ENCODE measurements at places on chromosomes 3 and 15.
A peak's percentile ranks its signal among the peaks of the same experiment; 100 is the strongest.

DNA sequence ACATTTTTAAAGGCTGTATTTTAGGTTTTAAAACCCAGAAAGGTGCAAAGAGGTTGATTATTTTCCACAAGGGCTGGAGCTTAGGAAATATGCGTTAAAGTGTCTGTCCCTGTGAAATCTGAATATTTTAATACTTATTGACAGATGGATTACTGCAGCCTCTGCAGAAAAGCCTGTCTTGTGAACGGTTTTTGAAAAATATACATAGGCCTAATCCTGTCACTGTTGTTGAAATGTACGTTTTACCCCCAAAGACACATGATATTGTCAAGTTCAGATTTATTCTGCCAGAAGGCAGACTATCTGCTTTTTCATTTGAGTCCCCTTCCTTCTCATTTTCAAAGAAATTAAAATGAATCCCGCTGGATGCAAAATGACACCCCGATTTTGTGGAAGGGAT lies 2.2 kb upstream of the BCL6 start:
- H3K4me1 ChIP-seq, result peaks cover 11% of the 10 kb centered on the region
- no peak overlapping the region for H3K4me3 ChIP-seq
- H3K36me3 ChIP-seq, result no peaks in the 10 kb centered on the region
- H3K27ac ChIP-seq, result no peak overlapping the region
- DNase-seq, result no peak

DNA sequence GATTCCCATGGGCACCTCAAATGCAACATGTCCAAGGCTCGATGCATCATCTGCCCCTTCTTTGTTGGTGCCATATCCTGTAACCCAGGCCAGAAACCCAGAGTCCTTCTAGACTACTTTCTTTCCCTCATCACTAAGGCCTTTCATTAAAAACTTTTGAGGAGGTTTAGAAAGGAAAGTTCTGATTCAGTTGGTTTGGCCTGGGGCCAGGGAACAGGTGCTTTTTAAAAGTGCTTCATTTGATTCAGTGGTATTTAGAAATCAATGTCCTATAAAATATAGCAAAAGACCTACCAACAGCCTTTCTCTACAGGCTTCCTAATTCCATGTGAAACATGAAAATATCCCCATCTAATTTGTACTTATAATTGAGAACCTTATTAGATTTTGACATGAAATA lies 341.9 kb upstream of the RORA start:
- no peaks in the 10 kb centered on the region for H3K27me3 ChIP-seq
- no peak overlapping the region for H3K27ac ChIP-seq
- no peak for DNase-seq
- no peaks in the 10 kb centered on the region for H3K36me3 ChIP-seq

DNA sequence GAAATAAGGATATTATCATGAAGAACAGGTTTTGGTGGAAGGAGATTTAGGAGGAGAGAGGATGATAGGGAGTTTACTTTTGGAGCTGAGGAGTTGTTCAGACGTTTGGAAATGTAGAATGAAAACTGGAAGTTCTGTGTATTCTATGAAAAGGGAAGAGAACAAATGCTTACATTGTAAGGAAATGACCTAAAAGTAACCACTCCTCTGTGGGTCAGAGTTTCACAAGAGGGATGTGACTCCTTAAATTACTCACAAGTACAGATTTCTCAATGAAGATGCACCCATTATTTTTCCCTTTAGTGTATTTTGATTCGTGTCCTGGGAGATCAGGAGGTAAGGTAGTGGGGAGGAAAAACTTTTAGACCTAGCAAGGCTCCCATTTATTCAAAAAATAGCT lies 4.0 kb downstream of the RNF13 start:
- H3K4me1 ChIP-seq, result no peaks in the 10 kb centered on the region
- H3K4me3 ChIP-seq, result 0 out of 2 replicates have a peak overlapping the region, but pooled peaks have one; percentile 20
- no peak for DNase-seq
- H3K27me3 ChIP-seq, result no peaks in the 10 kb centered on the region

- no peaks in the 10 kb centered on the region for H3K36me3 ChIP-seq
- no peak overlapping the region for H3K27ac ChIP-seq
- no peak overlapping the region for H3K4me3 ChIP-seq
- no peaks in the 10 kb centered on the region for H3K27me3 ChIP-seq
- no peak for DNase-seq
- no peaks in the 10 kb centered on the region for H3K4me1 ChIP-seq
Measured at GRCh38 chr3:79148786-79149185, 619.0 kb downstream of the ROBO1 start.

DNA sequence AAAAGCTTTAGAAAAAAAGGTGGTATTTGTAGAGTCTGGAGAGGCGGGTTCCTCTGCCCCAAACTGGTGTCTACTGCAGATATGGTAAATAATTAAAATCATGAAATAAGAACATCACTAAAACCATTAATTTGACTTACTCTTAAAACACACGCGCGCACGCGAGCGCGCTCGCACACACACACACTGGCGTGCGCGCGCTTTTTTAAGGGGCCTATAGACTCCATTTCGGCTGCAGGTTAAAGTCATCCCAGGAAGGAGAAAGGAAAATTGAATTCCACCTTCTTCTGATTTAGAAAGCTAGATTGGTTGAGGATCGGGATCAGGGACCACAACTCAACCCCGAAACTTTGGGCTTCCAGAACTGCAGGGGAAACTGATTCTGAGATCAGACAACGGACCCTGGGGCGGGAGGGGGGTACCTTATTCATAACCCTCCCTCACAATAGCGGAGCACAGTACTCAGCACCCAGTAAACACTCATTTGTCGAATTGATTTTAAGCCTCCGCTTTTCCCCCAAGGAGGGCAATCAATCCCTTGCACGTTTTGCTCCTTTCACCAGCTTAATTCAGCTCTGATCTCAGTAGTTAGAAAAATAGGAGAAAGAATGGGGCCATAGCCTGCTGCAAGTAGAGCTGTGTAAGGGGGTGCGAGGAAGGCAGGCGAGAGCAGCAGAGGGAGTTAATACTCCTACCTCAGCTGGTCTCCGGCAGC lies 509 bp upstream of the LRRC3B start:
- H3K36me3 ChIP-seq, result no peaks in the 10 kb centered on the region
- no peak for DNase-seq
- H3K27me3 ChIP-seq, result peaks cover 3% of the 10 kb centered on the region
- H3K27ac ChIP-seq, result no peak overlapping the region
- no peaks in the 10 kb centered on the region for H3K4me1 ChIP-seq

- H3K27ac ChIP-seq, result no peak overlapping the region
- H3K4me3 ChIP-seq, result no peak overlapping the region
- DNase-seq, result no peak
- H3K4me1 ChIP-seq, result no peaks in the 10 kb centered on the region
- no peaks in the 10 kb centered on the region for H3K36me3 ChIP-seq
Measured at GRCh38 chr3:128273841-128274573, 120.7 kb downstream of the EEFSEC start.

DNA sequence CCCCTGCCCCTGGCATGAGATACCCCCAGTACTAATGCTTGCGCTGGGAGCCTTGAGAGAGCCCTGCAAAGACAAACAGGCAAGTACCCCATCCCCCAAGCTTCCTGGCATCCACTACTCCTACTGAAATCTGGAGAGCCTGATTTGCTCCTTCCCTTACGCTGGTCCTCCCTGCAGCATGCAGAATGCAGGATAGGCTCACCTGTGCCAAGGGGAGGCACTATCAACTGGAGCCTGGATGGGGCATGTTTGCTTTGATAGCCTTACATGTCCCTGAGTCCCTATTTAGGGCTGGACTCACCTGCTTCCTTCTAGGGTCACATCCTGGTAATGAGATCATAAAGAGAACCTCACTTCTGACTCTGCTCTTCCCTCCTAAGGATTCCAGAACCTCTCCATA lies 42.9 kb downstream of the RAB11A start:
- no peaks in the 10 kb centered on the region for H3K27me3 ChIP-seq
- peaks cover 23% of the 10 kb centered on the region for H3K4me1 ChIP-seq
- H3K36me3 ChIP-seq, result peaks cover 3% of the 10 kb centered on the region

DNA sequence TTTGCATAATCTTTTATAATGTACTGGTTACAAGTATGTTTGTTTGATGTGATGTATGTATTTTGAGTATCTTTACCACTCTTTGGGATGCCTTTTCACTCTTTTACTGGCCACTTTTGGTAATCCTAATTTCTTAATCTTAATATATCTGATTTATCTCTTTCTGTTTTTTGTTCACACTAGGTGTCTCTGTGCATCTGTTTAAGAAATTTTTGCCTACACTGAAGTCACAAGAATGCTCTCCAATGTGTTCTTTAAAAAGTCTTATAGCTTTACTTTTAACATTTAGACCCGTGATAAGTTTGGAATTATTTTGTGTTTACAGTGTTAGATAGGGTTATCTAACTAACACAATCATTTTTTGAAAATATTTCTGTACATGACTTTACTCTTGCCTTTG lies 659.1 kb downstream of the SI start:
- H3K4me3 ChIP-seq, result no peak overlapping the region
- no peak for DNase-seq
- H3K27ac ChIP-seq, result no peak overlapping the region

- H3K4me1 ChIP-seq, result no peaks in the 10 kb centered on the region
- no peaks in the 10 kb centered on the region for H3K27me3 ChIP-seq
- H3K4me3 ChIP-seq, result no peak overlapping the region
- H3K36me3 ChIP-seq, result peaks cover 3% of the 10 kb centered on the region
Measured at GRCh38 chr3:107716734-107717133, 194.0 kb downstream of the BBX start.

- no peak overlapping the region for H3K4me3 ChIP-seq
- no peaks in the 10 kb centered on the region for H3K36me3 ChIP-seq
- no peak overlapping the region for H3K27ac ChIP-seq
- no peaks in the 10 kb centered on the region for H3K27me3 ChIP-seq
Measured at GRCh38 chr3:8143186-8143585, 358.4 kb upstream of the LMCD1 start.

DNA sequence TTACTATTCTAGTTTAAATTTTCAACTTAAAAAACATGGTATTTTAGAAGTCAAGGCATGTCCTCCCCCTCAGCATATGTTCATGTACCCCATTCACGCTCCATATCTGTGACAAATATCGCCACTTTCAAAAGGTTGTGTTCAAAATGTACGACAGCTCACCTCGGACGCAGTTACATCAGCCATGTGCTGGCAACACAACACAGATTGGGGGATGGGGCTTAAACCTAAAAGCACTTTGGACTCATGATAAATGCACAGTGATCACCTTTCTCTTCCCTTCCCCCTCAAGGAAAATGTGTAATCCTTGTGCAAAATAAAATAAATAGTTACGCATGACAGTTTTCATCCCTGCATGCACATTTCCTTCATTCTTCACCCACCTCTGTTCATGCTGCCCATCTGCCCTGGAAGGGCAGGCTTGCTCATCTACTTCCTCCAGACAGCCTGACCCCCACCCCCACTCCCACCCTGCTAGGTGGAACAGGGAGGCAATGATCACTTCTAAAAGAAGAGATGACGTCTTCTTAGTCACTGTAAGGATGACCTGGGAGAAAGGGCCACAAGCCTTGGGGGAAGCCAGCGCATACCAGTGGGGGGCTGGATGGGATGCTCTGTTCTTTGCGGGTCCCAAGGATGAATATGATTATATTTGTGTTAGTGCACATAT lies 271.4 kb upstream of the SEMA6D start:
- H3K4me3 ChIP-seq, result no peak overlapping the region
- H3K27me3 ChIP-seq, result no peaks in the 10 kb centered on the region
- H3K27ac ChIP-seq, result no peak overlapping the region
- no peak for DNase-seq
- H3K36me3 ChIP-seq, result no peaks in the 10 kb centered on the region

- peak overlapping the region; percentile 66 for H3K27ac ChIP-seq
- no peaks in the 10 kb centered on the region for H3K27me3 ChIP-seq
- peaks cover 25% of the 10 kb centered on the region for H3K4me1 ChIP-seq
Measured at GRCh38 chr3:52055537-52056351, 627 bp downstream of the DUSP7 start.

- no peaks in the 10 kb centered on the region for H3K27me3 ChIP-seq
- DNase-seq, result peak; percentile 28
- H3K4me3 ChIP-seq, result no peak overlapping the region
- peak overlapping the region; percentile 50 for H3K27ac ChIP-seq
- H3K4me1 ChIP-seq, result peaks cover 4% of the 10 kb centered on the region
Measured at GRCh38 chr15:65583701-65584100, 27.2 kb downstream of the INTS14 start.

- no peaks in the 10 kb centered on the region for H3K27me3 ChIP-seq
- no peak overlapping the region for H3K27ac ChIP-seq
- H3K4me3 ChIP-seq, result no peak overlapping the region
- no peaks in the 10 kb centered on the region for H3K36me3 ChIP-seq
Measured at GRCh38 chr15:59537403-59537802, 74.2 kb upstream of the GCNT3 start.

GRCh38 chr3:43096761-43097160 lies 9.1 kb downstream of the POMGNT2 start:
- no peak overlapping the region for H3K4me3 ChIP-seq
- no peak overlapping the region for H3K27ac ChIP-seq
- no peaks in the 10 kb centered on the region for H3K27me3 ChIP-seq
- no peaks in the 10 kb centered on the region for H3K4me1 ChIP-seq
- H3K36me3 ChIP-seq, result no peaks in the 10 kb centered on the region

DNA sequence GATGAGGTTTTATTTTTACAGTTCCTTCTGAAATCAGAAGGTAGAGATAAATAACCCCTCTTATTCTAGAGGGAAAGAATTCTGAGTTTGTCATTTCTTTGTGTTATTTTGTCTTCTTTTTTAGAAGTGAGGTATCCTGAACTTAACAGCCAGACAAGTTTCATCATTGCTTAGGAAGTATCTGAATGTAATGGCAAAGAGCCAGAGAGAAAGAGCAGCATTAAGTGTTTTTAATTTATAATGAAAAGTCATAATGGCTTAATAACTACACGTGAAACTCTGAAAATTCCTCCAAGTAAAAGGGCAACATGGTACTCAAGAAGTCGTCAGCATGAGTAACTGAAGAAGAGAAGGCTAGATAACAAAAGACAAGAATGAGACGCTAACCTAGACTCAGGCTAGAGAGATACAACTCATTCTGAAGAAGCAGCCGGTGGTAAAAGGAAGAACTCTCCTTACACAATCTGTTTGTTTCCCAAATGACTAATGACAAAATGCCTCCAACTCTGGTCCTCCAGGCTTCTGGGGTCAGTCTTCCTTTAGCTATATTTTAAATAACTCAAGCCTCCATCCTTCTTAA lies 116.2 kb upstream of the NECTIN3 start:
- H3K4me1 ChIP-seq, result no peaks in the 10 kb centered on the region
- no peak overlapping the region for H3K4me3 ChIP-seq
- H3K36me3 ChIP-seq, result no peaks in the 10 kb centered on the region

Measured in GM12878 (cell line).